ENCODE measurements at places on chromosomes 11 and 22.

DNA sequence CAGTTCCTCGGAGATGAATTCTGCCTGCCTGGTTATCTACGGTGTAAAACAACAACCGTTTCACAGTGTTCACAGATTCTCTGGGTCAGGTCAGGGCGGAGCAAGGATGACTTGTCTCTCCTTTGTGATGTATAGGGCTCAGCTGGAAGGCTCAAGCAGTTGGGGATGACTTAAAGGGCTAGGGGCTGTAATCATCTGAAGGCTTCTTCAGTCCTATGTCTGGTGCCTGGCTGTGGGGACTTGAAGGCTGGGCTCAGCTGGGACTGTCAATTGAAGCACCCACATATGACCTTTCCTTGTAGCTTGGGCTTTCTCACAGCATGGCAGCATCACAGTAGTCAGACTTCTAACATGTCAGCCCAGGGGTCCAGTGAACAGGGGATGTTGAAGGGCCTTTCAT lies 29.3 kb downstream of the EIF3F start:
- DNase-seq, result no peak

GRCh38 chr22:30569674-30570202 lies 4.7 kb downstream of the GAL3ST1 start:
- DNase-seq, result no peak

GRCh38 chr11:119530509-119530908 lies 107.5 kb upstream of the THY1 start:
- DNase-seq, result no peak

DNA sequence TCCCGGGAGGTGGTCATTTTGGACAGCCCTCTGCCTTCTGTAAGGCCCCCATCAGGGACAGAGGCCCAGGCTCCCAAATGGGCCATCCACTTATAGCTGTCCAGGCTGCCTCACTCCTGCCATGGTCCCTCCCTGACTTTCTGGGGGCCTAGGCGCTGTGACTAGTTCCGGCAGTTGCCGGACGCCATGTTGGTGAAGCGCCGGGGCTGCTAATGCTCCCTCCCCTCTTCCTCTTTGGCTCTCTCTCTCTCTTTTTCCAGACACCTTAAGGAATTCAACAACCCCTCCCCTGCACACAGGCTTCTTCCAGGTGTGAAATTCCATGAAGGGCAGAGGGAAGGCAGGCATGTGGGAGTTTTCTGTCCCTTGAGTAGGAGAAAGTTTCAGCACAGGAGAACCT lies 445.6 kb downstream of the SOX6 start:
- no peak for DNase-seq

- no peak for DNase-seq
Measured at GRCh38 chr11:103257360-103257759, 148.1 kb downstream of the DYNC2H1 start.

DNA sequence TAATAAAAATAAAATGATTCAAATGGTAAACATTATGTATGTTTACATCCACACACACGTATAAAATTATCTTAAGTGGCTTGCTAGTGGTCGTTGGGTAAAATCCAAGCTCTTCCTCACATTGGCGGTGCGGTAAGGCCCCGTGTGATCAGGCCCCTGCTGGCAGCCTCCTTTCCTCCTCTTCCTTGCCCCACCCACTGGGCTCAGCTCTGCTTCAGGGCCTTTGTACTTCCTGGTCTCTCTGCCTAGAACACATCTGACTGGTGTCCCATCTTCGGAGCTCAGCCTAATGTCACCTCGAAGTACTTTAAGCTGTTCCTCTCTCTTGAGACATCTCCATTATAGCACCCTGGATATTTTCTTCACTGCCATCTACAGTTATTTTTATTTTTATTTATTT lies 52.8 kb downstream of the OSBP2 start:
- DNase-seq, result no peak

GRCh38 chr22:25448435-25449051 lies 115.9 kb upstream of the GRK3 start:
- no peak for DNase-seq

GRCh38 chr11:97118614-97119200 lies 728.9 kb downstream of the JRKL start:
- DNase-seq, result no peak

DNA sequence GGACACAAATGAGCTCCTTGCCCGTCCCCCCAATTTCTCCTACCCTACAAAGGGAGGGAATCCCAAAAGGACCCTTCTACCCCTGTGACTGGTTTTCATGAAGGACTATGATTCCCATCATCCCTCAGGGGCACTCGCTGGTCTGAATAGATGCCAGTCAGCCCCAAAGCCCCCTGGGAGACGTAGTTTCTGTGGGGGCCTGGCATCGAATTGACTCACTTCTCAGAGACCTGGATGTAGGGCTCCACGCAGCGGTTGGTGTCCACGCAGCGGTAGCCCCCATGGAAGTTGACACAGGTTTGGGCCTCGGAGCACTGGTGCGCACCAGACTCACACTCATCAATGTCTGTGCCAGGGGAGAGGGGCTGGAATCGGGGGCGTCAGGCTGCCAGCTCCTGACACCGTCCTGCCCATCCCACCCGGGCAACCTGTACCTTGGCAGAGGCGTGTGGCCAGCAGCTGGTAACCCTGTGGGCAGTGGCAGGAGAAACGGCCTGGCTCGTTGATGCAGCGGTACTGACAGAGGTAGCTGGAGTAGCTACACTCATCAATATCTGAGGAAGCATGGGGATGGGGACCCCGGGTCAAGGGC lies 4.4 kb downstream of the EFEMP2 start:
- DNase-seq, result no peak

DNA sequence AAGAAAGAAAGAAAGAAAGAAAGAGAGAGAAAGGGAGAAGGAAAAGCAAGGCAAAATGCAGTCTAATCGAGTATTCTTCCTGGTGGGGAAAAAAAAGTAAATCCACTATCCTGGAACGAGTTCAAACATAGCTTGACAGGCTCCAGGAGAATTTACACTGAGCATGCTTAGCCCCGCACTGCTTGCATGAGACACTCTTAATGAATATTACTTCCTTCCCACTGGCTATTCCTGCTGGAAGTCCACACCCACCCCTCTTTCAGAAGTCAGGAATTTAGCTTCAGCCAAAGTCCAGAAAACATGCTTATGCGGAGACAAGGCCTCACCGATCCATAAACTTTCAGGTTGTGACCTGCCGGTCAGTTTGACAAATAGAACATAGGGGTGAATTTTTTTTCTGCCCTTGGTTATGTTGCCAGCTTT lies 251.8 kb upstream of the BLID start:
- no peak for DNase-seq

DNA sequence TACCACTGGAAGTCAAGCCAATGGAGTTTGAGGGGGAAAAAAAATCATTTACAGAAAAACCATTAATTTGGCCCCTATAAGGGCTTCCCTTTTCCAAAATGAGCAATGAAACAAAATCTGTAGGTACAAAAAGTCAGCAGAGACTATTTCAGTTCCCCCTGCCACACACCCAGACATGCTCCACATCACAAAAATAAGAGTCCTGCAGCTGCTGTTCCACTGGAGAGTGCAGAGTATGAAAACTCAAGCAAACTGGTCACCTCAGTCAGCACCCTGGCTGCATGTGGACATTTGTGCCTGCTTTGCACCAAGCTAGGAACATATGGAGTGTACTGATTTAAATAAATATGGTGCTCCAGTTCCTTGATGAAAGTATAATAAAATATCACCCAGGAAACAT lies 15.1 kb downstream of the POU2AF1 start:
- no peak for DNase-seq

DNA sequence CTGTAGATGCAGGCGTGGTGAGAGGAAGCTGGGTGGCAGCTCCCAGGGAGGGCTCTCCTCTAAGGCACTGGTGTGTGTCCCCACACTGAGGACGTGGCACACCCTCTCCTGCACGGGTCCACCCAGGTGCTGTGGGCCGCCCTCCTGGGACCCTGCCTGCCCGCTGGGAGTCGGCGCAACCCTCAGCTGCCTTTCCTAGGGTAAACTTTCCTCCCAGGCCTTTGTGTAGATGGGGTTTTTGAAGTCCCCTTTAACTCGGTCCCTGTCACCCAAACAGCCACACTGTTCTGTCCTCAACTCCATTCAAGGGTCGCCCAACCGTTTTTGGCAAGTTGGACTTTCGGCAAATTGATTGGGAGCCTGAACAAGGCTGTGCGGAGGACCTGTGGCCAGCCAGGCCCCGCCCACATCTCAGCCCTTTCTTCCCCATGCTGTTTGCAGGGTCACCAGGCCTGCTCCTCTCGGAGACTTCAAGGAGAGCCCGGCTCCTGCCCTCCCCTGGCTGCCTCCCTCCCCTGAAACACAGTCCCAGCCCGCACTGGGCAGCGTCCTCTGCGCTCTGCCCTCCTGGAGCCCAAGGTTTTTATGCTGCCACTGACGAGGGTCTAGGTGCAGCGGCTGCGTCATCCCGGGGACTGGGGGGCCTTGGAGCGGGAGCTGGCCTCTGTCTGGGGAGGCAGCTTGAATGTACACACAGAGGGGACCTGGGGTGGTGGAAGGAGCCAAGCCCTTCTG lies 1126.2 kb downstream of the BRD1 start:
- DNase-seq, result no peak

DNA sequence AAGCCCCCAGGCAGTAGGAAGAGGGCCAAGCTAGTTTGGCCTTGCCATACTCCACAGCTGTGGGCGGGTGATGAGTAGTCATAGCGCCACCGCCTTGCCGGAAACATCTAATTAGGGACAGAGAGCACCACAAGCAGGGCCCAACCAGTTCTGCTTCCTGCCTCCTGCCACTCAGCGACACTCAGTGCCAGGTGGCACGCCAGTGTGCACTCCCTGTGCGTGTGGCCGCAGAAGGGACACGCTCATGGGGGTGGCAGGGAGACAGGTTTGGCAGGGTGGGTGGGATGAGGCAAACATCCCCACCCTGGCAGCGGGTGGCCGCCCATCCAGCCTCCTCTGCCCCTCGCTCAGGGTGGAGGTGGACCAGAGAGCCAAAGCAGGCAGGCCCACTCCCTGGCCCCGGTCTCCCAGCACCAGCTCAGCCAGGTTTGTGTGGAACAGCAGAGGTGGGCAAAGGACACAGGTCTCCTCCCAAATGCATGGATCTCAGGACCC lies 4.9 kb downstream of the OVOL1 start:
- DNase-seq, result no peak

- DNase-seq, result no peak
Measured at GRCh38 chr11:93512073-93512475, 31.1 kb downstream of the SMCO4 start.

- DNase-seq, result no peak
Measured at GRCh38 chr11:23976841-23977271, 520.0 kb upstream of the LUZP2 start.

DNA sequence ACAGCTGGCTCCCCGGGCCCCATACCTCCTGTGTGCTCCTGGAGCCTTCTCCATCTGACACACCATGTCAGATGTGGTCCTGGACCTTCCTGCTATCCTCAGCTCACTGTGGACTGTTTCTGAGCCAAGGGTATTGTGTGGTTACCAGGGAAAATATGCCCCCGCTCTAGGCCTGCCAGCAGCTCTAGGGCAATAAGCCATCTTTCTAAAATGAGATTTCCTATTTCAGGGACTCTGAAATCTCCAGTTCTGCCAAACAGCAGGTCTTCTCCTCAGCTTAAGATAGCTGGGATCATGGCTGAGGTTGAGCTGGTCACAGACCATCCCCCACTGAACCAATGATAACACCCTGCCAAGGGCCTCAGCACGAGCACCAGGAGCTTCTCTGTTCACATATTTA lies 227.6 kb downstream of the ST3GAL4 start:
- DNase-seq, result no peak

DNA sequence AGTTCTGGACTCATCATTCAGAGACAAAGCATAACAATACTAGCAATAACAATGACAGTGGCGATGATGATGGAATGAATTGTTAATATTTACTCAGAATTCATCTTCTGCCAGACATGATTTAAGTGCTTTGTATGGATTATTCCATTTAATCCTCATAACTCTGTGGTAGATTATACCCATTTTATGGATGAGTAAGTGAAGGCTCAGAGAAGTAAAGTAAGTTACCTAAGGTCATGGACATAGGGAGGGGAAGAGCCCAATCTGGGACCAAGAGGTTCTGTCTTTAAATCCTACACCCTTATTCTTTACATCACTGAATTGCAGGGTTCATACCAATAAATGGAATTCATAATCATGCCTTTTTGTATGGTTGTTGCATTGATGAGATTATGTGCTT lies 72.7 kb downstream of the MYO18B start:
- no peak for DNase-seq

- DNase-seq, result no peak
Measured at GRCh38 chr11:17923217-17923616, 89.6 kb downstream of the SERGEF start.

- no peak for DNase-seq
Measured at GRCh38 chr22:36077271-36077670, 48.6 kb upstream of the RBFOX2 start.

- DNase-seq, result peak; percentile 43
Measured at GRCh38 chr11:78050964-78051831, 12.5 kb upstream of the THRSP start.

DNA sequence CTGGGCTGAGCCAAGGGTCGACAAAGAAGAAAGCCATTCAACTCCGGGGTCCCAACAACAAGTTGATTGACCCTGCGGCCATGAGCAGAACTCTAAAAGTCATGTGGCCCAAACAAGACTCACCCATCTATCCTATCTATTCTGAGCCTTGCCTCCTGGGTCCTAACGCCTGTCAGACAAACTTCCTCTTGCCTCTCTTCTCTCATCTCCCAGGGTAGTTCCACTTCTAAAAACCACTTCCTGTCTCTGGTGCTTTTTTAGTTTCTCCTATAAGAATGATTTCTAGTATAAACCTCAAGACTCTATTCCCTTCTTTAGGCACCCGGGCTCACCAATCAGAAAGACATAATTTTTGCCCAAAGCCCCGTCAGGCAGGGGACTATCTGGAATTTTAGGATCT lies 530.2 kb downstream of the DLG2 start:
- no peak for DNase-seq

GRCh38 chr22:42581762-42582716 lies 28.3 kb downstream of the SERHL2 start:
- no peak for DNase-seq

DNA sequence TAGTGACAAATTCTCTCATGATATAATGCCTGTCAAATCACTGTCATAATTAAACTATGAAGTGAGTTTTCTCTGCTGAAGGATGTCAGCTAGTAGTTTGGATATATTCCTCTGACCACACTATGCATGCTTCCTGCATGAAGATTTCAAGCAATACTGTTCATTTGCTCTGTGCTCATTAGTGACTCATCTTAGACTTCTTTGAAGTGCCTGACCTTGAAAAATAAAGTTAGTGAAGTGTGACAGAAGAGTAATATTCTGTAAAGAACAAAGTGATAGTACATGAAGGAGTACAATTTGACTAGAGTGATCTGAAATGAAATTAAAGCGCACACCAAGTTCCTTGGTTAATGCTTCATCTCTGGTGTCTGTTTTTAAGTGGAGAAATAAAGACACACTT lies 629.5 kb upstream of the ANO3 start:
- no peak for DNase-seq

DNA sequence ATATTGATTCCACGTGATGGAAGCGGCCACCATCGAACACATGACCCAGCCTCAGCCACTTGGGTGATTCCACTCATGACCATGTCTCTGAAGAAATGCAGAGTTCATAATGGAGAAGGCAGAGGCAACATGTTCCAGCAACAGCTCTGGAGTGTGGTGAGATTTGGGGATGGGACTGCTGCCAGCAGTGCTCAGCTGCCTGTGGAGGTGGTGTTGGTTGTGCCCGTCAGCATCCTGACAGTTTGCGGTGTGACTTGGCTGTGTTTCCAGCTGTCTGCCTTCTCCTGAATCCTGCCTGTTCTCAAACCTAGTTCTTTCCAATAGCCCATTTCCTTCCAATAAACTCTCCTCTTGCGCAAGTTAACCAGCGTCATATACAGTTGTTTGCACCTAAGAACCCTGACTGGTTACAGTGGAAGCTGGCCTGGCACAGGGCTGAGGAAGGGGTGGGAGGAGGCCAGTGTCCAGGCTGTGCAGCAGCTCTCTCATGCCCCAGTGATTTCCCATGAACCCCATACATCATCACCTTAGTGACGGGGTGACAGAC lies 22.0 kb upstream of the OR8B8 start:
- no peak for DNase-seq
